ENCODE measurements at places on chromosomes 11 and 22. TPM values are rescaled to one million over a fixed set of nuclear protein-coding genes. Genes with fewer than 3 reads are reported as not detected.

- no peak for DNase-seq
- H3K27ac ChIP-seq: no peak overlapping the region
- H3K36me3 ChIP-seq: no peaks in the 10 kb centered on the region
Measured at GRCh38 chr11:42819126-42819525, 492.7 kb upstream of the API5 start.

DNA sequence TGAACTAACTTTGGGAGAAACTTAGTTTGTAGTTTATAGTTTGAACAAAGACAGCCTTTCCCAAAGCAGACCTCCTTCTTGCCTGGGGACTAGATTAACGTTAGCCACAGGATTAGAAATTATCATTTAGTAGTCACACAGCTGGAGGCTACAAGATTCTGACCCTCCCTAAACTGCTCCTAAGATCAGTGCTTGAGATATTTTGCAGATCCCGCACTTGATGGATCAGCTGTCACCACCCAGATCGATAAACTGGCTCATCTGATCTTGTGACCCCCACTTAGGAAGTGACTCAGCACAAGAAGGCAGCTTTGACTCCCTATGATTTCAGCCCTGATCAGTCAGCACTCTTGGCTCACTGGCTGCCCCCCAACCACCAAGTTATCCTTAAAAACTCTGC, 1.6 kb downstream of the SLC22A24 start:
- H3K27ac ChIP-seq: no peak overlapping the region
- no peak for DNase-seq
- H3K4me1 ChIP-seq: no peaks in the 10 kb centered on the region
- H3K36me3 ChIP-seq: no peaks in the 10 kb centered on the region

GRCh38 chr11:60711276-60711675, 11.9 kb downstream of the MS4A8 start:
- H3K4me3 ChIP-seq: no peak overlapping the region
- no peaks in the 10 kb centered on the region for H3K27me3 ChIP-seq
- H3K4me1 ChIP-seq: no peaks in the 10 kb centered on the region
- no peak overlapping the region for H3K27ac ChIP-seq
- no peak for DNase-seq
- no peaks in the 10 kb centered on the region for H3K36me3 ChIP-seq

OR52N1 gene
- total RNA-seq: not detected
